ENCODE measurements at places on chromosomes 1 and 21.

- no peak for DNase-seq
Measured at GRCh38 chr1:197902131-197902453, 338 bp upstream of the C1orf53 start.

GRCh38 chr1:116147972-116148371, 36.8 kb downstream of the MAB21L3 start:
- peak; percentile 75 for DNase-seq

- no peak for DNase-seq
Measured at GRCh38 chr1:232398823-232399222, 231.1 kb downstream of the SIPA1L2 start.

DNA sequence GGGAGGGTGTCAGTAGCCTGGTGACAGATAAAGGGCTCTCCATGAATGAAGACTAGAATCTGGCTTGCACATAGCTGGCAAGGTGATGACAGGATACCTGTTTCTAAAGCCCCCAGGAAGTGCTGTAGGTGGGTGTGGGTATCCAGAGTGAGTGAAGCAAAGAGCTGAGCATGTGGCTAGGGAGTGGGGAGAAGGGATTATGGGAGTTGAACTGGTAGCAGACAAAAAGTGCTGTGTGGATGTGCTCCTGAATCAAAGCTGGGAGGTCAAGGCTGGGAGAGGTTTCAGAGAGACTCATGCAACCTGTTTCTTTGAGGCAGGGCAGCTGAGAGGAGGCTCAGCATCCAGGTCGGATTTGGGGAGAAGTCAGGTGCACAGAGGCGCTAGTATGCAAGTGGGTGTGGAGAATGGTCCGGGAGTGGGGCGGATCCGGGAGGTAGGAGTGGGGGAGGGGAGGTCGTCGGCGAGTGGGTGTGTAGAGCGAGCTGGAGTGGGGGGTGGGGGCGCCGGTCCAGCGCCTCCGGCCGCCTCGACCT, 600 bp downstream of the ASTN1 start:
- no peak for DNase-seq

DNA sequence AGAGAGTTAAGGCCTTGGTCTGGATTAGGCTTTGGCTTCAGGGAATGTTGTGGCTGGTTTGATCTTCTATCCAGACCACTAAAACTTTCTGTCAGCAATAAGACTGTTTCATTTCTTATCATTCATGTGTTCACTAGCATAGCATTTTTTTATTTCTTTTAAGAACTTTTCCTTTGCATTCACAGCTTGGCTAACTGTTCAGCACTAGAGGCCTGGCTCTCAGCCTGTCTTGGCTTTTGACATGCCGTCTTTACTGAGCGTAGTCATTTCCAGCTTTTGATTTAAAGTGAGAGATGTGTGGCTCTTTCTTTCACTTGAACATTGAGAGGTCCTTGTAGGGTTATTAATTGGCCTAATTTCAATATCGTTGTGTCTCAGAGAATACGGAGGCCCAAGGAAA, 62.5 kb downstream of the RNF220 start:
- DNase-seq, result no peak

DNA sequence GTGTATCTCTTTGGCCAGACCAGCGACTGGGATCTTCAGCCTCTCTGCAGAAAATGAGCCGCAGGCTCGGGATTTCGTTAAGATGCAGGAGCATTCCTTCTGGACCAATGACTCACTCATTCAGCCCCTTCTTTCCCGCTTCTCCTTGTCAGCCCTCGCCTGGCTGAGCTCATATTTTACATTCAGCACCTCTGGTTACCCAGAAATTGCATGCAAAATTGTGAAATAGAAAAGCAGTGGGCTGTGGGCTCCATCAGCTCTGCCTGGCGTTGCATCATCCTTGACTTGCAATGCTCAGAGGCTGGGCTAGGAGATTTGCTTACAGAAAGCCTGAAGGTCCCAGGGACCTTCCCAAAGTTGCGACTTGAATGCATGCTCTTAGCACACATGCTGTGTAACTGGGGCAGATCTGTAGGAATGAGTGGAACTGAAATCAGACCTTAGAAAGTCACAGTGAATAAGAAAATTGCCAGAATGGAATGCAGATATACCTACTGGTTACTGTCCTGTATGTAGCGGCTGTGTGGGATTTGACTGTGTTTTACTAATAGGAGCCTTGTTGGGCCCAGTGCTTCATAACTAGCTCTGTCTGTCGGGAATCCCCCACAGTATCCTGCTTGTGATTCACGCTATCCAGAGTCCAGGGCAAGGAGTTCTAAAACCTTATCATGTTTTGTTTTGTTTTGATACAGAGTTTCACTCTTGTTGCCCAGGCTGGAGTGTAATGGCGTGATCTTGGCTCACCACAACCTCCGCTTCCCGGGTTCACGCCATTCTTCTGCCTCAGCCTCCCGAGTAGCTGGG, 444.8 kb downstream of the KIF26B start:
- peak; percentile 60 for DNase-seq

GRCh38 chr1:63931468-63931867, 157.7 kb downstream of the ROR1 start:
- DNase-seq, result no peak

DNA sequence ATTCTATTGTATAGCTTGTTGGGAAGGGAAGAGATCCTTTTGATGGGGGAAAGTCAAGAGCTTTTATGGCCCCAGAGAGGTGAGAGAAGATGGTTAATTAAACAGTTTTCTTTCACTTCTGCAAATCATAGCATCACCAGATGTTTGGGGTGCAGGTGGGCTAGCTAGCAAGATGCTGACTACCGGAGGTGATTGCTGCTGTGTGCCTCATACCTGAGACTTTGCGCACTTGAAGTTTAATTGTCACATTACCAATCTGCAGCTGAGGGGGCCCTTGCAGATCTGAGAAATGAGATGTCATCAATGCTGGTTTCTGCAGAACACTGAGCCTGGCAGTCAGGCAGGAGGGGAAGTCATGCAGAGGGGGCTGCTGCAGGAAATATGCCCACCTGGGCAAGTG, 73.9 kb downstream of the SNRPE start:
- no peak for DNase-seq

DNA sequence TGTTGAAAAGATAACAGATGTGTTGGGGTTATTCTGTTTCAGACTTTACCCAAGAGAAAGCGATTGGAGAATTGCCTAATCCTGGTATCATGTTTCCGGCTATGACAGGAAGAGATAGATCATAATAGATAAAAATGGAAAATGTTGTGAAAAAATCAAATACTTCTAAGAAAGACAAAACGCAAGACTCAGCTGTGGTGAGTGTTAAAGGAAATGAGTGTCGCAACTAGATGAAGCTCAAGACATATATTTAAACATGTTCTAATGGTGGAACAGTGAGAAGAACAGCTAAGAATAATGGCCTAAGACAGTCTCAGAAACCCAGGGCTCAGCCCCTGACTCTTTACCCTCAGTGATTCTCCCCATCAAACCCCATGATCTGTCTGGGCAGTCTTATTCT, 426.7 kb upstream of the RUNX1 start:
- DNase-seq, result no peak

- DNase-seq, result no peak
Measured at GRCh38 chr1:224047538-224047937, 66.4 kb upstream of the FBXO28 start.

DNA sequence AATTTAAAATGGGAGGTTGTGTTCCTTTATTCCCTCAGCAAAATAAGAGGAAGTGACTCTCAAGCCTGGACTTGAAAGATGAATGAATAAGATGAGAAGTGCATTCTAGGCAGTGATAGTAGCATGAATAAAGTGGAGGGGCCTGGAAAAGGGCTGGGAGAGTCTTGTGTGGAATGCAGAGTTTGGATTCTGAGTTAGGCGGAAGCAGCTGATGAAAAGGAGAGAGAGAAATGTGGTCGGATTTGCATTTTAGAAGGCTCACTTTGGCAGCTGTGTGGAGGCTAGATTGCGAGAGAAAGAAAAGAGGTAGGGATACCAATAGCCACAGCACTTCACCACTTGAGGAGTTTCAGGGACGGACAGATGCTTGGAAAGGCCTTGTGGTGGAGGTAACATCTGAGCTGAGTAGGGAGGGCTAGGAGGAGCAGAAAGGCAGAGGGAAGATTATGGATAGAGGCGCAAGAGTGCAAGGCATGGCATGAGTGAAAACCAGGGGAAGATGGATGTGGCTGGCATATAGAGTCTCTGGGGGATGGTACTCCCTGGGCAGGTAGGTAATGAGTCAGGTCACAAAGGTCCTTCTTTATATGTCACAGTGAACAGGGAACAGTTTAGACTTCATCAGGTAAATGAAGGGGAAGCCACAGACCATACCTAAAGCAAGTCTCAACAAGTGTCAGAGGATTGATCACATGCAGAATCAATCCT, 59.6 kb downstream of the ST3GAL3 start:
- peak; percentile 56 for DNase-seq

DNA sequence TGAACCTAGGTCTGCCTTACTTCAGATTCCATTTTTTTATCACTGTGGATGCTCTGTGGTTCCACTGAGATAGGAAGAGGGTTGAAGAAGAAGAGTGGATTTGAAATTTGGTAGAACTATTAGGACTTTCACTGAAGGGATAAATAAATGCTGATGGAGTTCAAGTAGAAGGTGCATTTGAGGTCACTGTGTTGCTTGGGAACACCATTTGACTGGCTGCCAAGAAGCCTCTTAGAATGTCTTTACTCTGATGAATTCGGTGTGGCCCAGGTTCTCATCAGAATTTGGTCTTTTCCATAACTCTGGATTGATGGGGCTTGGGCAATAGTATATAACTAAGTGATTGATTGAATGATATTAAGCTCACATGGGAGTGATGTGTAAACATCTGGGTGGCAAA, 11.9 kb downstream of the XPR1 start:
- no peak for DNase-seq

DNA sequence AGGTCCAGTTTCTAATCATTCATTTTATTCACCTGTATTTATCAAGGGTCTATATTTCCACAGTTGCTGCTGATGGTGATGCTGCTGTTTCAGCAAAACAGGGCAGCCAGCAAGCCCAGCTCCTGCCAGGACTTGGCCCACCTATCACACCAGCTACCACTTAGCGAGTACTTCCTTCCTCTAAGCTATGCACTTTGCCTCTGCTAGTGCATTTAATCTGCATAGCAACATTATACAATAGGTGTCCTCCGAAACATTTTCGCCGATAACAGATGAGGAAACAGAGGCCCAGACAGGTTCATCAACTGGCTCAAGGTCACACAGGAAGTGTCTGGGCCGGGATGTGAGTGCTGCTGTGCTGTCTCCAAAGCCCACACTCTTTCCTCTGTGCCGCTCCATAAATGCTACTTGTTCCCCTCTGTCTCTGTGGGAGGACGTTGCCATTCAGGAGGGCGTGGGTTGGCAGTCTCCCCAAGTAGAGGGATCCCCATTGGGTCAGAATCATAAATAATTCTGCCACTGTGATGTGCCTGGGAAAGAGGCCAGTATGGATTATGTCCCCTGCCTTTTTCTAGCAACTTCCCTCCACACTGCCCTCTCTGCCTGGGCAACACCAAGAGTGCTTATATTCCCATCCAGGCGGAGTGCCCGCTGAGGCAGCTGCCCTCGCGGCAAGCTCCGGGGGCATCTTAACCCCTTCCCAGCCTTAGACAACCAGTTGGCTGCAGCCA, 9.4 kb upstream of the PLEKHA6 start:
- DNase-seq, result no peak

- DNase-seq, result no peak
Measured at GRCh38 chr1:23018661-23019093, 591 bp upstream of the KDM1A start.

DNA sequence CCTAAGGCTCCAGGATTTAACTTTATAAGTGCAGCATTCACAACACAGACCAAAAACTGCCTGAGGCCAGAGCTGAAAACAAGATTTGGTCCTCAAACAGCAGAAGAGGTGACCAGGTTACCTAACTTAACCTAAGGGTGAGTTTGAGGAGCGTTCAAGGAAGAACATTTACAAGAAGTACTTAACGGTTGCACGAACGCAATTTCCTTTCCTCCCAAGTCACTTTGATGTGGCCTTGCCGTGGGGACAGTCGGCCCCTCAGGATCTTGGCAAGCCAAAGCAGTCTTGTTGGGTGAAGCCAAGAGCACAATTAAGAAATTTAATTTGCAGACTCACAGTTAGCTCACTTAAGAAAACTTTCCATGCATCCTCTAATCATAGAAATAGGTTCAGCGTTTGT, 202.6 kb upstream of the COA6 start:
- DNase-seq, result no peak

- DNase-seq, result no peak
Measured at GRCh38 chr1:94551449-94551848, 9.9 kb upstream of the F3 start.

DNA sequence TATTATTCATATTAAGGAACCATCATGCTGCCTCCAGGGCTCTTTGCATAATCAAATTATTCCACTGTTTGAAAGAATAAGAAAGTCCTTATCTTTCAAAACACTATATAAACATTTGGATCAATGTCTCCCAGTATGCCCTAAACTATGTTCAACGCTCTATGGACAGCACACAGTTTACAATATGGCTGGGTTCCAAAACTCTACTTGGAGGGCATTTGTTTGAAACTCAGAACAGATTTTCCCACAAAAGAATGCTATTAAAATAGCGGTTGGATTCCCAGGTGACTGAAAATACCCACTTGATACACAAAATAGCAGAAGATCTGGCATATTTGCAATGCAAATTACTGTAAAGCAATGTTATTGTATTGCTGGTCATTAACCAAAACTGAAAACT, 3.2 kb downstream of the HAO2 start:
- DNase-seq, result no peak

DNA sequence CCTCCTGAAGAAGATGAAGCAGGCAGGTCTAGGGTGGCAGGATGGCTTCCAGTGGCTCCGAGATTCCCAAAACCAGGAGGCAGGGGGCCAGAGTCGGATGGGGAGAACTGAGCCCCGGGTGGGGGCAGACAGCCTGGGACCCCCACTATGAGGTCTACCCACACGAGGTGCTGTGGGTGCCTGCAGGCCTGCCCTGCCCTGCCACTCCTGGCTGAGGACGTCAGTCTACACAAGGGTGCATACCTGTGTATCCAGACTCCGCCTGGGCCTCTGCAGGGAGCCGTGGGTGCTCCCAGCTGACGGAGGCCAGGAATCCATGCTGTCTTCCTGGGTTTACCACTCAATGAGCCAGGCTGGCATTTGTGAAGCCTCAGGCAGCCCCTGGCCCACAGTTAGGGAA, 80.3 kb downstream of the PRDM16 start:
- DNase-seq, result no peak

GRCh38 chr1:151581451-151581850, 30.4 kb upstream of the SNX27 start:
- no peak for DNase-seq

GRCh38 chr1:223713546-223714420, 1.4 kb downstream of the CAPN2 start:
- no peak for DNase-seq

DNA sequence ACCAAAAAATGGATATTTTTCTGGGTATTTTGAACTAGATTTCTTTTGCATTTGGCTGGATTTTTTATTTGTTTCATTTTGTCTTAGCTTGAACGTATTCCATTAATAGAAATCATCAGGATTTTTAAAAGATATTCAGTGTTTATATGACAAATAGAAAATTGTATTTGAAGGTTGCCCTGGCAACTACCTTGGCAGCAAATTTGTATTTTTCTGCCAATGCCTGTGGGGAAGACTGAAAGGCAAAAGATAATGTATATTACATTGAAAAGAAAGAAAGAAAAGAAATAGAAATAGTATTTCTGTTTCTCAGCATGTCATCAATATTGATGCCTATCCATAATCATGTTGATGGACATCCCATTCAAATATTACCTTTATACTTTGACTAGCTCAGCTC, 16.8 kb downstream of the VCAM1 start:
- no peak for DNase-seq

- DNase-seq, result no peak
Measured at GRCh38 chr1:214670098-214670497, 67.1 kb downstream of the CENPF start.

- no peak for DNase-seq
Measured at GRCh38 chr1:200526709-200527612, 93.6 kb downstream of the KIF14 start.

All from ELF-1 (cell line).